NCI-H2171 treated with DMSO at 0.1 percent for 48 hours (cell line): ENCODE measurements at places on chromosomes 6 and 20.

DNA sequence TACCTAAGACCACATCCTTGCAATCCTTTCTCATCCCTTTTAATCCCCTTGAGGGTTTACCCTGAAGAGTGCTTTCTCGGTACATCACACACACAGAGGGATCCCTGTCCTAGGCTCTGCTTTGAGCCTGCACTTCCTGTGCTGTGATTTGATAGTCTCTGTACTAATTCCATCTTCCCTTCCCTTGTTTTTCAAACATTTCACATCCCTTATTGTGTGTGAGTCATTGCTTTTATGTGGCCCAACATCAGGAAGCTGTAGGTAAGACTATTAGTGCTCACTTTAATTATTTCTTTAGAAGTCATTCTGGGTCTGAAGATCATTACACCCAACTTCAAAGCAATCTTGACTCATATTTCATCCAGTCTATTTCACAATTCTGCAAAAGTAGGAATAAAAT, 57.2 kb upstream of the ANKEF1 start:
- no peak for DNase-seq

DNA sequence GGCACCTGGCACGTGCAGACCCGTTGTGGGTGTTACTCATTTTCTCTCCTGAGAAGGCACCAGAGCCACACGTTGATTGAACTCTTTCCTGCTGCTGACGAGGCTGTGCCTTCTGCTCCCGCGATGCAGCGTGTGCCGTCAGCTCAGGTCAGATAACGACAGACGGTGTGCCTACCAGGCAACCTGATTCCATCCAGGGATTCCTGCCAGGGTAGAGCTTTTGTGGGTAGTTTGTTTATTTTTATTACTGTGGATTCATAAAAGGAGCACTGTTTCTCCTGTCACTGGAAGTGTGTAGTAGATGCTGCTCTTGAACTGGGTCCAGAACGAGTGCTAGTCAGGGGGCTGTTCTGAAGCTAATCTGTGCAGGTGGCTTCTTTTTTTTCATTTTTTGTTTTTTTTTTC, 20.7 kb downstream of the PRPF6 start:
- peak; percentile 100 for DNase-seq

DNA sequence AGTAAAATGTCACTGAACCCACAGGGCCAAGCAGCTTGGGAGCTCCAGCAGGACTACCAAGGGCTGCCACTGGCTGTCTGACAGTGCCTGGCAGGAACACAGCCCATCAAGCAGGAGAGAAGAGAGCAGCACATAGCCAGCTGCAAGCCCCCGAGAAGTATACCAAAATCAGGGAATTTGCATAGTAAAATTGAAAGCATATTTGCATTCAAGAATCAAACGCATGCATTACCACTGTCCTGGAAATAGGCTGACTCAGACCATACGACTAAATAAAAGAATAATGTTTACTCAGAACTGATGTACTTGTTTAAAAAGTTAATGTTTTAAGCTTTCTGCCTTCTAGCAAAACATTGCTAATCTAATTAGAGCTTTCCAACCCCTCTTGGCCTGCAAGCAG, 298.1 kb downstream of the TFAP2B start:
- DNase-seq = no peak

DNA sequence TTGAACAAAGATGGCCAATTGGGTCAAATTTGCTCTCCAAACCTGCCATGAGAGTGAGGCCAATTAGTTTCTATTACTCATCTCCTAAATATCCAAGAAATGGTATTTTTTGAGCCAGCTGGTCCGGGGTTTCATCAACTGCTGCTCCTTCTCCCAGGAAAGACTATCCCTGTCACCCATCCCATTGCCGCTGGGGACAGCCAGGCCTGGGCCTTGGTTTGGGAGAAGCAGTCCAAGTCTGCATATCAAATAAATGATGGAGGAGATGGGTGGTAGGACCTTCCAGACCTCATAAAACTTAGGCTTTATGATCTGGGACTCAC, 46.7 kb upstream of the TTPAL start:
- no peak for DNase-seq

GRCh38 chr20:20518263-20518662, 150.4 kb downstream of the INSM1 start:
- DNase-seq = no peak

DNA sequence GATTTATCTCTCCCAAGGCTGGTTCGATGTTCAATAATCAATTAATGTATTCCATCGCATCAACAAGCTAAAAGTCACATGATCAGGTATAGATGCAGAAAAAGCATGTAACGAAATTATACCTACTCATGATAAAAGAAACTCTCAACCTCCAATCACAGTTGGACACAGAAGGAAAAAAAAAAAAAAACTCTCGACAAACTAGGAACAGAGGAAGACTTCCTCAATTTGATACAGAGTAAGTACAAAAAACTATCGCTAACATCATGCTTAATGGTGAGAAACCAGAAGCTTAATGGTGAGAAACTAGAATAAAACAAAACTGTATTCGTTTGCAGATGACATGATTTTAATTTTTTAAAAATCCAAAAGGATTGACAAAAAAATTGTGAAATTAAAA, 62.0 kb upstream of the SMIM29 start:
- no peak for DNase-seq

GRCh38 chr6:130033949-130034348, 15.6 kb downstream of the L3MBTL3 start:
- DNase-seq = no peak

DNA sequence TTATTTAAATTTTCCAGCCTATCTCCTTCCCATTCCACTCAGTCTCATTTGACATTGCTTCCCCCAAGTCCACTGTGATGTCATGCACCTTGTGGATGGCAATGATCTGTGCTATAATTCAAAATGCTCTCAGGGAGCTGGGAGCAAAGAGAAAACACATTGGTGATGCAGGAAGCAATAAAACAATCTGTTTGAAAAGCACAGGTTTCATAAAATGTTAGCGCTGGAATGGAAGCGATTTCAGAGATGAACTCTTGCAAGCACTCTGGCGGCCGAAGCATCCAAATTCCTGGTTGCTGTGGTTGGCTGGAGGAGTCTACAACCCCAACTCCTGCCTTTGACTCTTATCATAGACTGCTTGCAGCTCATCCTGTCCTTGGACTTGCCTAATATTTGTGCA, 167.0 kb downstream of the GMPR start:
- no peak for DNase-seq

GRCh38 chr6:157089258-157089657, 234.1 kb downstream of the TMEM242 start:
- no peak for DNase-seq

- DNase-seq = no peak
Observed at GRCh38 chr6:1770968-1771723, 161.4 kb downstream of the FOXC1 start.

DNA sequence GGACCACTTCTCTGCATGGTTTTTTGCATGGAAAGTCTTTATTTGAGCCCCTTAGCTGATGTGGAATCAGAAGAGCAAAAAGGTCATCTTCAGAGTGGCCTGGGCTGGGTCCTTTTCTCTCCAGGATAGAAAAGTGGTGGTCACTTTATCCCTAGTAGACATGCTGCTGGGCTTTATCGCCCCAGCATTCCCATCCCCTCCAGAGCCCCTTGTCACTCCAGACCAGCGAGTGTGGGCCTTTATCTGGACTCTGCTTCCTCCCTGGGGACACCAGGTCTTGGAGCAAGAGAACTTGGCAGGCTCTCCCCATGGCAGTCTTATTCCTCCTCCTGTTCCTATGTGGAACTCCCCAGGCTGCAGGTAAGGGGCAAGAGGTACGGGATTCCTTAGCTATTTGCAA, at the start of gene LY6G6F:
LY6G6F (plus strand) TSS at position 268 of the 400 bp plus-strand sequence; CDS start at position 309, 41 bp downstream.
- no peak for DNase-seq

GRCh38 chr6:160042788-160043301, 74.0 kb downstream of the IGF2R start:
- DNase-seq = no peak

GRCh38 chr6:138988469-138988834, 399 bp upstream of the REPS1 start:
- no peak for DNase-seq

GRCh38 chr6:3045369-3045768, 22.9 kb upstream of the RIPK1 start:
- no peak for DNase-seq

GRCh38 chr20:5349448-5349847, 32.7 kb upstream of the PROKR2 start:
- DNase-seq = no peak

DNA sequence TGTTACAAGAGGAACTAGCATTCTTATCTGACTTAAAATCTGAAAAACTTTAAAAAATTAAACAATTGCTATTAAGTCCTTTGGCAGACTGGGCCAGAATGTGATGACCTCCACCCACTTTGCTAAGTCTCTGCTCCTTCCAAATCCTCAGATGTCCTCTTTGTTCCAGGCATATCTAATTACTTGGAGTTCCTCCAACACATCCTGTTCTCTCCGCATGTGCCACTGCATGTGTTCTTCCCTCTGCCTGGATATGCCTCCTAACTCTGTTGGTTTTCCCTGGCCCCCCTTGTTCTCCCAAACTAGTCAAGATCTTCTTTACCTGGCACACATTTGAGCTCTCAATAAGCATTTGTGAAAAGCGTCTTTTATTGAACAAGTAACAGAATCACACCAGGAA, 23.1 kb downstream of the ELOVL2 start:
- no peak for DNase-seq

GRCh38 chr6:137651591-137652335, 157.6 kb upstream of the OLIG3 start:
- no peak for DNase-seq

DNA sequence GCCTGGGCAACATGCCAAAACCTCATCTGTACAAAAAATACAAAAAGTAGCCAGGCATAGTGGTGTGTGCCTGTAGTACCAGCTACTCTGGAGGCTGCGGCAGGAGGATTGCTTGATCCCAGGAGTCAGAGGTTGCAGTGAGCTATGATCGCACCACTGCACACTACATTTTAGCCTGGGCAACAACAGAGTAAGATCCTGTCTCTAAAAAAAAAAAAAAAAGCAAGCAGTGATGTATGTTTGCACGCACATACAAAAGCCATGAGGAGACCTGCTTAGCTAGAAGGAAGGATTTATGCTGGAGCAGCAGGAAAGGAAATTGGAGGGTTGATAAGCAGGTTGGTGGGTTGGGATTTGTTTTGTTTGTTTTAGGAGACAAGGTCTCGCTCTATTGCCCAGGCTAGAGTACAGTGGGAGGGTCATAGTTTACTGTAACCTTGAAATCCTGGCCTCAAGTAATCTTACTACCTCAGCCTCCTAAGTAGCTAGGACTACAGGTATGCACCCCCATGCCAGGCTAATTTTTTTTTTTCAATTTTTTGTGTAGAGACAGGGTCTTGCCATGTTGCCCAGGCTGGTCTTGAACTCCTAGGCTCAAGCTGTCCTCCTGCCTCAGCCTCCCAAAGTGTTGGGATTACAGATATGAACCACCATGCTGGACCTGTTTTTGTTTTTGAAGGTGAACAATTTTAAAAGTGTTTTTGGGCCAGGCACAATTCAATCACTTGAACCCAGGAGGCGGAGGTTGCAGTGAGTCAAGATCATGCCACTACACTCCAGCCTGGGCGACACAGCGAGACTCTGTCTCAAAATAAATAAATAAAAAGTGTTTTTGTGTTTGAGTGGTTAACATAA, 4.0 kb downstream of the ZSWIM3 start:
- DNase-seq = no peak

DNA sequence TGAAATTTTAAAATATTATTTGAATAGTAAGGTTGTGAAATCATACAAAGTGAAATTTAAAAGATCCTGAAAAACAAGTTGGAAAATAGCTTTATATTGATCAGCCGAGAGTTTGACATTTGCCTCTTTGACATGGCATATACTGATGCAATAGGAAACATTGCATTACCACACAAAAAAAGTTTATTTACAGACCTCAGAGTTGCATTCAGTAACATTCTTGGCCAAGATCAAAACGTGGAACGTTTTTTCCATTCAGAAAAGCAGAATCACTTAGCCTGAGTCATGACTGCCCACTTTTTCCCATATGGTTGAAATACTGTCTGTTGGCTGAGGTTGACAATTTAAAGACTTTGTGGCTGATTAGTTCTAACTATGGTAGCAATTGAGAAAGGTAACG, 55.1 kb upstream of the BACH2 start:
- DNase-seq = no peak

DNA sequence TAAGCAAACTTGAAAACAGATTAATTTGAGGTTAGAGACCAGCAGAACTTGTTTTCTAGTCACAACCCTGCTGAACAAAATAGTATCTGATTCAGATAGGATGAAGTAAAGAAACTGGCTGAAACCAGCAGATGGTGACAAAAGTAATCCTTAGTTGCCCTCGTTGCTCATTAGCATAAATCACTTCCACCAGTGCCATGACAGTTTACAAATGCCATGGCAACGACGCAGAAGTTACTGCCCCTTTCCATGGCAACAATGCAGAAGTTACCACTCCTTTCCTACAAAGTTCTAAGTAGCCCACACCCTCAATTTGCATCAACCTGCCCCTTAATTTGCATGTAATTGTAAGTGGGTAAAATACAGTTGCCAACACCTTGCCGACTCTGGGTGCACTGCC, 23.7 kb downstream of the SNRPB start:
- DNase-seq = no peak

GRCh38 chr6:41527721-41528408, 18.3 kb upstream of the FOXP4 start:
- DNase-seq = peak; percentile 64

GRCh38 chr20:35503841-35504561, 25.5 kb downstream of the C20orf173 start:
- peak; percentile 32 for DNase-seq

GRCh38 chr20:32607727-32608663, 22.9 kb upstream of the NOL4L start:
- DNase-seq = no peak

- no peak for DNase-seq
Observed at GRCh38 chr6:54655162-54655561, 191.4 kb upstream of the FAM83B start.

GRCh38 chr6:1405221-1405620, 15.8 kb downstream of the FOXF2 start:
- no peak for DNase-seq

- no peak for DNase-seq
Observed at GRCh38 chr20:3032624-3033023, 10.8 kb upstream of the GNRH2 start.
